Pancreas (tissue), 10 donors: ENCODE measurements at places on chromosomes 12 and 14. TPM values are rescaled to one million over a fixed set of nuclear protein-coding genes. Genes with fewer than 3 reads are reported as not detected.

Gene PEBP1
- total RNA-seq: 141 TPM

Gene RBM23
- total RNA-seq: 27.6 TPM

Gene PPP1R1A
- total RNA-seq: 1.1 TPM

Gene NPAS3
- 1.4 TPM for total RNA-seq

Gene RPS26
- 37.2 TPM for total RNA-seq

Gene PKP2
- 15.4 TPM for total RNA-seq

Gene TAS2R31
- 2.9 TPM for total RNA-seq

Gene TESPA1
- total RNA-seq: 0.60 TPM

Gene CLEC9A
- 0.22 TPM for total RNA-seq

Gene PRH2
- not detected for total RNA-seq

Gene CAPZA3
- not detected for total RNA-seq

Gene BRMS1L
- 1.5 TPM for total RNA-seq

Gene SERPINA10
- 0.19 TPM for total RNA-seq

Gene BMAL2
- total RNA-seq: 2.1 TPM

Gene LHX5
- total RNA-seq: not detected

Gene BTG1
- total RNA-seq: 103 TPM

Gene SYNDIG1L
- total RNA-seq: not detected

Gene THAP2
- 2.2 TPM for total RNA-seq

Gene KCNA1
- not detected for total RNA-seq

Gene RD3L
- not detected for total RNA-seq
